ENCODE measurements at places on chromosomes 3 and 15.

DNA sequence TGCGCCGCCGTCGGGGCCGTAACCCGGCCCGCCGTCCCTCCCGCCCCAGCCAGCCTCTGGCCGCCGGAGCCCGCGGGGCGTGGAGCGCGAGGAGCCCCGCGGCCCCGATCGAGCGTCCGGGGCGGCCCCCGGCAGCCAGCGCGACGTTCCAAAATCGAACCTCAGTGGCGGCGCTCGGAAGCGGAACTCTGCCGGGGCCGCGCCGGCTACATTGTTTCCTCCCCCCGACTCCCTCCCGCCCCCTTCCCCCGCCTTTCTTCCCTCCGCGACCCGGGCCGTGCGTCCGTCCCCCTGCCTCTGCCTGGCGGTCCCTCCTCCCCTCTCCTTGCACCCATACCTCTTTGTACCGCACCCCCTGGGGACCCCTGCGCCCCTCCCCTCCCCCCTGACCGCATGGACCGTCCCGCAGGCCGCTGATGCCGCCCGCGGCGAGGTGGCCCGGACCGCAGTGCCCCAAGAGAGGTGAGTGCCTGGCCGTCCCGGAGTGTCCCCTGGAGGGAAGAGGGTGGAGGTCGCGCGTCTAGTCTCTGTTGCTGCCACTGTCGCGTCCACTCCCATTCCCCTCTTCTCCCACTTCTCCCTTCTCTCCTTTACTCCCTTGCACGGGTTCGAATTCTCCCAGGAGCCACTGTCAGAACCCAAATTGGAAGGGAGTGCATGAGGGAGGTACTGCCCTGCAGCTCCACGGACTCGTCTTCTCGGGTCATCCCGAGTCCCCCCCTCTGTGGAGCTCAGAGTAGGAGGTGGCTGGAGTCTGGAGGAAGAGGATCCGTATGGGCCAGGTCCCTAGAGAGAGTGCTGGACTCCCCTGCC is 585 bp downstream of the CSK start:
- DNase-seq = no peak

GRCh38 chr15:100183921-100184495 is 157.8 kb downstream of the ADAMTS17 start:
- no peak for DNase-seq

- DNase-seq = peak; percentile 44
Observed at GRCh38 chr3:67863869-67864268, 209.5 kb upstream of the SUCLG2 start.

DNA sequence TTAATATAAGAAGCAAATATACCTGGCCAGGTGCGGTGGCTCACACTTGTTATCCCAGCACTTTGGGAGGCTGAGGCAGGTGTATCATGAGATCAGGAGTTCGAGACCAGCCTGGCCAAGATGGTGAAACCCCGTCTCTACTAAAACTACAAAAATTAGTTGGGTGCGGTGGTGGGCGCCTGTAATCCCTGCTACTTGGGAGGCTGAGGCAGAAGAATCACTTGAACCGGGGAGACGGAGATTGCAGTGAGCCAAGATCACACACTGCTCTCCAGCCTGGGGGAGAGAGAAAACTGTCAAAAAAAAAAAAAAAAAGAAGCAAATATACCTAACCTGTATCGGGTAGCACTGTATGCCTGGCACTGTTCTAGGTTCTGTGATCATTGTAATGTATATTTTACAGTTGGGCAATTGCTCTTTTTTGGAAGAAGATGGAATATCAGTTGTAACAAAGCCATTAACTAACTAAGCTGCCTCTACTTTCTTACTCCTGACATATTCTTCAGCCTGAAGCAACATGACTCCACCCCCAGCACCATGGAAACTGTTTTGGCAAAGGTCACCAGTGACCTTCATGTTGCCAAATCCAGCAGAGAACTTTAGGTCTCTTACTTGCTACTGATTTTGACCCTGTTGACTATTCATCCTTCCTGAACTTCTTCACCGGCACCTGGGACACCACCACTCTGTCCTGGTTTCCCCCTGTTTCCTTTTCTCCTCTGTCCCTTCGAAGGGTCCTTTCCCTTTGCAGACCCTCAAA is 203.8 kb downstream of the RPLP1 start:
- DNase-seq = no peak

DNA sequence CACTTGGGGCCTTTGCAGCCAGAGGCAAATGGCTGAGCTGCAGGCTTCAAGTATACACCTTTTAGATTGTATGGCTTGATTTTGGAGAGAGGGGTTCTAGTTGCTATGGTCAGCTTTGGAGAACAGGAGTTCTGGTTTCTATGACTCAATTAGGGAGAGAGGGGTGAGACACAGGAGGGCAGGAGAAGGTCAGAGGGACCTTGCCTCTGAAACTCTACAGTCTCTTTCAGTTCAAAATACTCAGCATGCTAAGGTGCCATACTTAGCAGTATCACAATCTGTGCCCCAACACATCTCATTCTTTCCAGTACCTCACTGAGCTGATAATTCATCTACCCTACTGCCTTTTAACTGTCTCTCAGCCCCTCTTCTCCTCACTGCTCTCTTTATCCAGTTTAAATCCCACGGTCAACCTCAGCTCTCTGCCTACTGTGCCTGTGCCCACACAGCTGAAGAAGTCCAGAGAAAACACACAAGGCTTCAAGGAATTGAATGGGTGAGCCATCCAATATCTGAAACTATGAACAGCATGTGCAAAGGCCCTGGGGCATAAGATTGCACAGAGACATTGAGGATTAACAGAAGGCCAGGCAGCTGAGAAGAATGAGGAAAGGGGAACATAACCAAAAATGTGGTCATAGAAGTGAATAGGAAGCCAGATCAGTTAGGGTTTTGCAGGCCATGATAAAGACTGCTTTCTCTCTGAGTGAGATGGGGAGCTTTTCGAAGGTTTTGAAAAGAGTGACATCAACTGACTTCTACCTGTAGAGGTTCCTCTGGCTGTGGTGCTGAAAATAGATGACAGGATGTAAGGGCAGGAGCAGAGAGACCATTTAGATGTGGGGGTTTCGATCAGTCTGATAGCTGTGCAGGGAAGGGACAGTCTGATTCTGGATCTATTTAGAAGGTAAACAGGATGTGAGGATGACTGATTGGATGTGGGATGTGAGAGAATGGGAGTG is 54.5 kb upstream of the C3orf80 start:
- DNase-seq = no peak

GRCh38 chr3:185144784-185145183 is 8.1 kb downstream of the C3orf70 start:
- DNase-seq = no peak

- no peak for DNase-seq
Observed at GRCh38 chr3:179933080-179933479, 103.7 kb downstream of the PEX5L start.

DNA sequence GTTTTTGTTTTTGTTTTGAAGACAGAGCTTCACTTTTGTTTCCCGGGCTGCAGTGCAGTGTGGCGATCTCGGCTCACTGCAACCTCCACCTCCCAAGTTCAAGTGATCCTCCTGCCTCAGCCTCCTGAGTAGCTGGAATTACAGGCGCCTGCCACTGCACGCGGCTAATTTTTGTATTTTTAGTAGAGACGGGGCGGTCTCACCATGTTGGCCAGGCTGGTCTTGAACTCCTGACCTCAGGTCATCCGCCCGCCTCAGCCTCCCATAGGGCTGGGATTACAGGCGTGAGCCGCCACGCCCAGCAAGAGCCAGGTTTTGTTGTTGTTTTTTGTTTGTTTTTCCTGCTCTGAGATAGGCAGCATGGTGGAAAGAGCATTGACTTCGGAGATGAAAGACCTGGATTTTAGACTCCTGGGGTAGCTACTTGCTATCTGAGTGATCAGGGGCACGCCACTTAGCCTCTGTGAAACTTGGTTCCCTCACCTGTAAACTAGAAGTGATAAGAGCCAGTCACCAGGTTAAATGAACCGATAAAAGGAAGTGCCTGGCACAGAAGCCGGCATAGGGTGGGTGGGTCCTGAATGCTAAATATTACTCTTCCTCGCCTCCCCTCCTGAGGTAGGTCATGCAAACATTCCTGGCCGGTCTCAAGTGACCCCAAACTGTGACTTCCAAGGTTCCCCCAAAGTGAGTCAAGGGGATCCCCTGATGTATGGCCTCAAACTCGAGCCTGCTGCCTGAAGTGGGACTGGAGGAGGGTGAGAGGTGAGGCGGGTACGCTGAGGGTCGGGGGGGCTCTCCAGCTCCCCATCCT is 62.9 kb upstream of the MCF2L2 start:
- no peak for DNase-seq

- no peak for DNase-seq
Observed at GRCh38 chr3:42814246-42814645, 5.0 kb downstream of the ACKR2 start.

GRCh38 chr15:89836267-89837133 is 21.8 kb upstream of the ANPEP start:
- peak; percentile 95 for DNase-seq

DNA sequence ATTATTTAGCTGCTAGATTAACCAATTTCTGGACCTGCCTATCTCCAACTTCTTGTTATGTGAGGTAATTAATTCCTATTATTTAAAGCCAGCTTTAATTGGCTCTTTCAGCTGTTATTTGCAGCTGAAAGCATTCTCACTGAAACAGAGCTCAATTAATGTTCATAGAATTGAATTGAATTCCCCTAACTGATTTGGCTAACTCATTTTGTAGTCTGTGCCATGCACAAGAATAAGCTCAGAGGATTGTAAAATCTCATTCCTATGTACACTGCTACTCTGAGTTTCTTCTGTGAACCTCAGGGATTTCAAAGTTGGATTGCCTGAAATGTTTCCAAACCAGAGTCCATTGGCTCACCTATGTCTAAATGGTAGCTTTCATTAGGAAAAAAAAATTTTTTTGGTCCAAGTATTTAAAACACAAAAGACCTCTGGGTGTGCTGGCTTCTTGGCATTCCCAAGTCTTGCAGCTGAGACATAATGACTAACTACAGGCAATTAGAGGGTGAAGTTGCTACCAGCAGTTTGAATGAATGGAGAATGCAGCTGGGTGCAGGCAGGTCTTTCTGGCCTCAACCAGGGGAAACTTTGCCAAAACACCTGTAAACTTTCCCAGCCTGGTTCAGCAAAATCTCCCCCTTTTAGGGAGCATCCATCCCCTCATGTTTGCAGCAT is 134.3 kb downstream of the EDEM1 start:
- no peak for DNase-seq

GRCh38 chr3:17639257-17639656 is 103.2 kb downstream of the TBC1D5 start:
- peak; percentile 77 for DNase-seq

- DNase-seq = peak; percentile 57
Observed at GRCh38 chr15:98628216-98628615, 20.1 kb upstream of the IGF1R start.

GRCh38 chr3:197814372-197814771 is 23.3 kb downstream of the LRCH3 start:
- DNase-seq = no peak

GRCh38 chr3:158105119-158105709 is 1.0 kb downstream of the SHOX2 start:
- no peak for DNase-seq

GRCh38 chr15:23750776-23751175 is 63.7 kb upstream of the NDN start:
- DNase-seq = no peak

- DNase-seq = no peak
Observed at GRCh38 chr15:75544359-75544758, 34.8 kb downstream of the PTPN9 start.

DNA sequence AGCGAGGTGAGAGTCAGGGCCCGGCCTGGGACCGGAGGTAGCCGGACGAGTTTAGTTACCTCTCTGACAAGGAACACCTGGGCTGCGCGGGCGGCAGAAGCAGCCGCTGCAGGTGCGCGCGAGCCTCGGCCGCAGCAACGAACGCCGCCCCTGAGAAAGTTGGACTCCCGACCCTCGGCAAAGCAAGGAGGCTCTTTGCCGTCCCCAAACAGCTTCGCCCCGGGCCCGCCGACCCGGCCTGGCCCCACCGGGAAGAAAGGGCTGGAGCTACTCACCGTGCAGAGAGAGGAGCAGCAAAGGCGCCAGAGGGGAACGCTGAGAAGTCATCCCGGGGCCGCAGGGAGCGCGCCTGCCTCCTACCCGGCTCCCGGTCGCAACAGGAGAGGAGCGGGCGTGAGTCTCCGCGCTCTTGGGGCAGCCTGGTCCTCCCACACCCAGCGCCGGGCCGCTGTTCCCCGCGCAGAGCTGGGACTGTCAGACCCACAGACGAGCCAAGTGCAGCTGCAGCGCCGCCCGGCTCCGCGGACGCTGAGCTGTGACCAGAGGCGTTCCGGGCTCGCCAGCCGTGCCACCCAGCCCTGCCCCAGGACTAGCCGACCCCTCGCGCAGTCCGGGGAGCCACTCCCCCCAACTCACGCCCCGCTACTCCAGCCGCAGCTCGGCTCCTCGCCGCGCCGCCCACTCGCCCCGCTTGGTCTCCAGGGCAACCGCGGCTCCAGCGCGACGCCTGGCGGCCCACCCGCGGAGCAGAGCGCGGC is at the start of gene IGSF11:
IGSF11 (minus strand) TSS at position 591 of the 758 bp plus-strand sequence; CDS start at position 327, 264 bp downstream.
- peak; percentile 47 for DNase-seq

GRCh38 chr3:110296885-110297284 is 774.7 kb upstream of the NECTIN3 start:
- DNase-seq = peak; percentile 33

- no peak for DNase-seq
Observed at GRCh38 chr3:11276901-11277300, 4.7 kb downstream of the ATG7 start.

GRCh38 chr3:37148208-37148607 is 26.2 kb downstream of the LRRFIP2 start:
- no peak for DNase-seq

DNA sequence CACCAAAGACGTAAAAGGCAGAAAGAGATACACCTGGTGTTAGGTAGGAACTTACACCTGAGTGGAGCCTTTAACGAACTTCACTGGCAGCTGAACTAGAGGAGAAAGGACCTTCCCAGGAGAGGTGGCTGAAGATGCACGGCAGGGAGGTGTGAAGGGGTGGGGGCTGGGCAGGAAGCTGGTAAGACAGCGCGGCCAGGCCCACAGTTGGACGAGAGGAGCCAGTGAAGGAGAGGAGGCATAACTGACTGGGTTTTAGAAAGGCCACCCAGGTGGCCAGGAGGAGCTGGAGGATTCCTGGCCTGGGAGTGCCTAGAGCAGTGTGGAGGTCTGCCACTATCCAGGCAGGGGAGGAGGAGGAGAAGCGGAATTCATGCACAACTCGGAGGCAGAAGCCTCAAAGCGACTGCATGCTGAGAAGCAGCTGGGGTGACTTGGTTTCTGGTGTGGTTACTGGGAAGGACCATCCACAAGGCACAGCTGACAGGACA is 51.9 kb downstream of the SLC41A3 start:
- DNase-seq = no peak

- peak; percentile 73 for DNase-seq
Observed at GRCh38 chr3:149971403-149972075, 844 bp upstream of the PFN2 start.

GRCh38 chr3:193314161-193314560 is 64.4 kb downstream of the ATP13A5 start:
- DNase-seq = no peak

Measured in iris pigment epithelial cell (primary cell).